ENCODE measurements at places on chromosomes 3 and 15.

DNA sequence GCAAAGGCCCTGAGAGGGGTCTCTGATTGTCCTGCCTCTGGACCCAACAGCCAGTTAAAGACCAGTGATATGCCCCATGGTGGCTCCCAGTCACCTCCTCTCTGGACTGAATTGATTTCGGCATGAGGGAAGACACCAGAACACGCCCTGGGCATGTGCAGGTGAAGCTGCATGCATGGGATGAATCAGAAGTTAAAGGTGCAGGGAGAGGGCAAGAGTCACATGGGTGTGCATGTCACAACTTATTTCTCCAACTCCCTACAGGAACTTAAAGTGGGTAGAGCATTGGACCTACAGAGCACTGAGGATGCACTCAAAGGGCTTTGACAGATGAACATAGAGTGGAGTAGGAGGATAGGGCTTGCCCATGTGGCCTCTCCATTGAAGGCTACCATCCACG is 16.9 kb upstream of the RHCG start:
- no peak for DNase-seq

DNA sequence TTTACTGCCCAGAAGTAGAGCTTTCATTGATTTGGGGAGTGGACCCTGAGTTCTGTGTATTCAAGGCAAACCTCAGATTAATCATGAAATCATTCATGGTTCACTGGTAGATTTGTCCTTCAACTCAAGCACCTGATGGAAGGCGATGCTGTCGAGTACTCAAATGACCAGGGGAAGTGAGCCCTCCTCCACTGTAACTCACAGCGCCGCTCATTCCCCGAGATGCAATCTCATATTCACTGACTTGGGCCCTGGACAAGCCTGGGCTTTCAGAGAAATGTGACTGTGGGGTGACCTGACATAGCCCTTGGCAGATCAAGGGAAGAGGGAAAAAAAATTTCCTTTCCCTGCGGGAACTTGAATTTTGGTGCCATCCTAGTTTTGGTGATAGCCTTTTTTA is 156.7 kb upstream of the BHLHE40 start:
- DNase-seq = no peak

- DNase-seq = no peak
Observed at GRCh38 chr15:98771541-98771940, 123.2 kb downstream of the IGF1R start.

- DNase-seq = no peak
Observed at GRCh38 chr3:144859161-144859560, 887.5 kb downstream of the DIPK2A start.

- no peak for DNase-seq
Observed at GRCh38 chr3:5499404-5499803, 311.9 kb downstream of the EDEM1 start.

GRCh38 chr15:52518487-52519371 is 10.0 kb downstream of the MYO5A start:
- DNase-seq = no peak

GRCh38 chr3:24351779-24352469 is 142.7 kb downstream of the THRB start:
- DNase-seq = no peak

DNA sequence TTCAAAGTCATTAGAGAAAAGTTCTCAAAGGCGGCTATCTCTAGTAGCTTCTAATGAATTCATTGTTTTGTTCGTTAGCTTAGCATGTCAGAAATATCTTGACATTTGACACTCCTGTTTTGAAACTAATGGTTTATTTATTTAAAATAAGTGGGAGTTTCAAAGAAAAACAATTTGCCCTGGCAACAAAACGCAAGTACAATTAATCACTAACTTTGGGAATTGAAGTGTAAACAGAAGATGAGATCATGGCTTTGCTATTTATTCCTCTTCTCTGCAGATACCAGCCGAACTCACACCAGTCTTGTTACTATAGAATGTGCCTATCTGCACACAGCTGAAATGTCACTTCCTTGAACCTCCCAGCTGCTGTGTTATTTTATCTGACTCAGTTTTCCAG is 27.5 kb downstream of the MASP1 start:
- DNase-seq = no peak

GRCh38 chr3:171250444-171250843 is 209.8 kb downstream of the TNIK start:
- DNase-seq = no peak

Measured in activated CD8-positive, alpha-beta memory T cell treated with anti-CD3 and anti-CD28 coated beads, Interleukin-2, amount 50 U/mL, for 48 hours (primary cell).